ENCODE measurements at places on chromosomes 3 and 15. TPM values are rescaled to one million over a fixed set of nuclear protein-coding genes. Genes with fewer than 3 reads are reported as not detected.

The SPINT1 gene
- total RNA-seq = 49.2 TPM

The STRC gene
- 0.21 TPM for total RNA-seq

The PLIN1 gene
- total RNA-seq = not detected

The ARHGAP31 gene
- 16.4 TPM for total RNA-seq

- DNase-seq = peak; percentile 94
Observed at GRCh38 chr3:46935168-46935858, 41.2 kb downstream of the CCDC12 start.

DNA sequence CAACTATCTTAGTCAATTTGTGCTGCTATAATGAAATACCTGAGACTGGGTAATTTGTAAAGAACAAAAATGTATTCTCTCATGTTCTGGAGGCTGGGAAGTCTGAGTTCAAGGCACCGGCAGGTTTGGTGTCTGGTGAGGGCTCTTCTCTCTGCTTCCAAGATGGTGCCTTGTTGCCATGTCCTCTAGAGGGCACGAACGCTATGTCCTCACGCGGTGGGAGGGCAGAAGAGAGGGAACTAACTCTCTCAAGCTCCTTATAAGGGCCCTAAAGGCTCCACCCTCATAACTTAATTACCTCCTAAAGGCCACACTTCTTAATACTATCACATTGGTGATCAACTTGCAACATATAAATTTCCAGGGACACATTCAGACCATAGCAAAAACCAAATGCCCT is 108.4 kb downstream of the ADAMTSL3 start:
- DNase-seq = no peak

GRCh38 chr3:25288413-25288812 is 139.7 kb upstream of the RARB start:
- no peak for DNase-seq

- no peak for DNase-seq
Observed at GRCh38 chr3:110711851-110712516, 359.6 kb upstream of the NECTIN3 start.

GRCh38 chr3:180253283-180253682 is 216.5 kb upstream of the PEX5L start:
- DNase-seq = no peak

DNA sequence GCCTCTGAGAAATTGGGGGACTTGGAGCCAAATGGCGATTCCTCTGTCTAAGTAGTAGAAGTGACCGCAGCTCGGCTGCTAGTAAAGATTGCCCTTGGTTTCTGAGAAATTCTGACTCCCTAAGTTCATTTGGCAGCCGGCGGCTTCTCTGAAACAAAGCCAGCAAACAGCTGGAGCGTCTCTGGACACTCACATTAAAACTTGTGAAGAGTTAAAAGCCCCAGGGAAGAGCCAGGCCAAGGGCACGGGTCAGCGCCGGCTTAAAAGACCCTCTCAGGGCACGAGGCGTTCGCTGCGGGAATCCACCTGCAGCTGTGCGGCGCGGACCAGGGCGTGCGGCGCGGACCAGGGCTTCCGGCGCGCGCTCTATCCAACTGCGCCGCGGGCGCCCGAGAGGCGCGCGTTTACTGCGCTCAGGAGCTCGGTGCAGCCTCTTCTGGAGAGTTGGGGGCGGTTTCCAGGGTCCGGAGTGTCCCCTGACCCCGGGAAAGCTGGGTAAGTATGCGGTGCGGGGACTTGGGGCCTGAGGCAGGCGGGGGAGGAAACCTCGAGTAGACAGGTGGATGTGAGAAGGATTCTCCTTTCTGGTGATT is at the start of gene COL6A5:
TSS of gene COL6A5 (plus strand) at position 186 of the 593 bp plus-strand sequence. CDS start 27,967 bp downstream, outside the sequence.
- DNase-seq = peak; percentile 21

DNA sequence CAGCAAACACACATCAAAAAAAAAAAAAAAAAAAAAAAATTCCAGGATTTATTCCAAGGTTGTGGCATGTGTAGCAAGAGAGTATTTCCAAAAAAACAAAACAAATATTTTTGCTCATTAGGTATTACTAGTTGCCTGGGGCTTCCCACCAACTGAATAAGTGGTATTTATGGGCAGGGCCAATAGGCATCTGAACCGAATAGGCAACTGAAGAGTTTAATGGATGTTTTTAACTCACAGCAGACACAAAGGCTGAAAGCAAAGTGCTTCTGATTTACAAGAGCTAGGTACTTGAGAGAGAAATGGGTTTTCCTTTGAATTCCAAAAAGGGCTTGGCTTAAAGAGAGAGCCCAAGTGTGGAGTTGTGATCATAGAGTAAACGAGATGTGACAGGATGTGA is 21.4 kb downstream of the EIF4E3 start:
- no peak for DNase-seq

GRCh38 chr3:48140336-48140757 is 47.9 kb downstream of the CDC25A start:
- DNase-seq = peak; percentile 8
